ENCODE measurements at places on chromosomes 4 and X.

DNA sequence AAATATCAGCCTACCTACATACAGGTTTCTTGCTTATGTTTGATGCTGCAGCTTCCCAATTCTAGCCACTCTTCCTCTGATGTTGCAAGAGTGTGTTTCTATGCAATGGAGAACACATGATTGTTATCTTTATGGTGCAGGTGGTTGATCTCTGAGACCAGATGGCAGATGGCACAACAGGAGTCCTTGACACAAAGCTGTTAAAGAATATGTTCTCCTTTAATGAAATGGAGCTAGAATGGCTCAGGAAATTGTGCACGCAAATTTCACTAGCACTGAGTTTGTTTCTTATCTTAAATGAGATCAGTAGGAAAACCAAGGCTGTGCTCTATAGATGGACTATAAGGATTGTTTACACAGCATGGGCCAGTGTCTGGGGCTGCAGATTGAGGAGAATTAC is 29.9 kb upstream of the TTC29 start:
- ATAC-seq = no peak

GRCh38 chrX:134258202-134258601 is 21.2 kb downstream of the CCDC160 start:
- no peak for ATAC-seq

DNA sequence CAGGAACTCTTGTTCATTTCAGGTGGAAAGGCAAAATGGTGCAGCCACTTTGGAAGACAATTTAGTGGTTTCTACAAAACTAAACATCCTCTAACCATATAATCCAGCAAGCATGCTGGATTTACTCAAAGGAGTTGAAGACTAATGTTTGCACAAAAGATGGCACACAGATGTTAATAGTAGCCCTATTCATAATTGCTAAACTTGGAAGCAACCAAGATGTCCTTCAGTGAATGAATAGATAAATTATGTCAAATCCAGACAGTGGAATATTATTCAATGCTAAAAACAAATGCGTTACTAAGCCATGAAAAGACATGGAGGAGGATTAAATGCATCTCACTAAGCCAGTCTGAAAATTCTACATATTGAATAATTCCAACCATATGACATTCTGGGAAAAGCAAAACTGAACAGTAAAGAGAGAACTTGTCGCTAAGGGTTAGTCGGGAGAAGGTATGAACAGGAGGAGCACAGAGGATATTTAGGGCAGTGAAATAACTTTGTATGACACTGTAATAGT is 48.2 kb upstream of the PCDH7 start:
- no peak for ATAC-seq

- ATAC-seq = no peak
Measured at GRCh38 chr4:79904331-79904730, 168.7 kb downstream of the ANTXR2 start.

DNA sequence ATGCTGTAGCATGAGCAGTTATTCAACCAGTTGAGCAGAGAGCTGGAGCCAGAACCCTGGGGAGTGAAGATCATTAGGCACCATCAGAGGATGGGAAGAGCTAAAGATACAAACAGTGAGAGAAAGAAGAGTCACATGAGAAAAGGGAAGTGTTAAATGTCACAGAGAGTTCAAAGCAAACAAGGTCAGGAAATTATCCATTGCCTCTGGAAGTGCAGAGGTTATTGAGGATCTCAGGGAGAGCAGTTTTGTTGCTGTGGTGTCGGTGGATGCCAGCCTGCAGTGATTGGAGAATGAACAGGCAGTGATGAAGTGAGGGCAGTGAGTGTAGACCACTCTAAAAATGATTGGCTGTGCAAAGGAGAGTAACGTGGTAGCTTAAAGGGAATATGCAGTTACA is 17.7 kb downstream of the SPARCL1 start:
- no peak for ATAC-seq

Measured in SK-N-SH treated with all-trans-retinoic acid at 6 μM for 48 hours (cell line).